Myocyte (in vitro differentiated cells): ENCODE measurements at places on chromosomes 4 and X. TPM values are rescaled to one million over a fixed set of nuclear protein-coding genes. Genes with fewer than 3 reads are reported as not detected.

CENPVL1 gene
- 0.24 TPM in 1 of 2 replicates, not detected in the other for total RNA-seq

EOLA1 gene
- 28.9 and 35.2 TPM in 2 replicates for total RNA-seq

PSAPL1 gene
- not detected in 2 replicates for total RNA-seq

KIT gene
- total RNA-seq = 0.03 and 0.10 TPM in 2 replicates

PIN4 gene
- 4.9 and 6.6 TPM in 2 replicates for total RNA-seq

RRH gene
- 0.08 TPM in 1 of 2 replicates, not detected in the other for total RNA-seq

FGFR3 gene
- total RNA-seq = 0.10 TPM in 1 of 2 replicates, not detected in the other

IDH3G gene
- total RNA-seq = 92.7 and 104 TPM in 2 replicates

PALLD gene
- 250 and 310 TPM in 2 replicates for total RNA-seq

FAT1 gene
- total RNA-seq = 268 and 353 TPM in 2 replicates

AKAP4 gene
- total RNA-seq = not detected in 2 replicates

PRR32 gene
- total RNA-seq = 0.26 TPM in 1 of 2 replicates, not detected in the other

GRIA3 gene
- not detected in 2 replicates for total RNA-seq

NAP1L2 gene
- not detected in 2 replicates for total RNA-seq

FAM184B gene
- total RNA-seq = not detected in 2 replicates

CA5B gene
- total RNA-seq = 4.1 and 4.7 TPM in 2 replicates

FAM47A gene
- not detected in 2 replicates for total RNA-seq

CCDC120 gene
- total RNA-seq = not detected in 2 replicates

FOXR2 gene
- not detected in 2 replicates for total RNA-seq

CD99L2 gene
- total RNA-seq = 49.5 and 50.5 TPM in 2 replicates

POU4F2 gene
- not detected in 2 replicates for total RNA-seq

FGD1 gene
- 7.8 and 7.9 TPM in 2 replicates for total RNA-seq

CT45A1 gene
- total RNA-seq = not detected in 2 replicates

NXF2 gene
- total RNA-seq = not detected in 2 replicates
